ENCODE measurements at places on chromosomes 16 and 17.

DNA sequence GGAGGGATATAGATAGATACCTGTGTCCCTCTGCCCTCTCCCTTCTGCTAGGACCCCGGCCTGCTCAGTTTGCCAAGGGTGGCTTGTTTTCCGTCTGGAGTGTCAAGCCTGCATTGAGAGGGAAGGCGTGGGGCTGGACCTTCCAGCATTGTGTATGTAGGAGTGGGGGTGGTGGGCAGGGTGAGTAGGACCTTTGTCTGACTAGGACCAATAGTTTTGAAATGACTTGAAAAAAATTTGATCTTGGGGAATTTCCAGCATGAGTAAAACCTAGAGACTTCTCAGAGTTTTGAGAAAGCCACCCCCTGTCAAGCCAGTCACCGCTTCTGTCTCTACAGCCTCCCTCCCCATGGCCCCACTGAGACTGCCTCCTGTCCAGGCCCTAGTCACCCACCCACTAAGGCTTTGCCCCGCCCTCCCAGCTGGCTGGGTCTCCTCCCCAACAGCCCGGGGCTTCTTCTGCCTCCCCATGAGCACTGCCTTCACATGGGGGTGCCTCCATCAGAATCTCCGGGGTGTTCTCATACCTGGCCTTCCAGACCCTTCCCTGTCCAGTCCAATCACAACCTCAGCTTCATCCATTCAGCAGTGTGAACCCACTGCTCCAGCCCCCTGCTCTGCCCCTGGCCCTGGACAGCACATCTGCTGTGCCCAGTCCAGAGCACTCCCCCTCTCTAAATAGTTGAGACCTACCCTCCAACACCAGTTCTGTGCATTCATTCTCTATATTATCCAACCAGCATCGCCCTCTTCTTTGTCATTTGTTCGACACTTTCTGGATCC is 207.0 kb downstream of the MSI2 start:
- no peak for DNase-seq

- no peak for DNase-seq
These were observed 5.1 kb downstream of the INPP5K start for GRCh38 chr17:1511290-1511689.

DNA sequence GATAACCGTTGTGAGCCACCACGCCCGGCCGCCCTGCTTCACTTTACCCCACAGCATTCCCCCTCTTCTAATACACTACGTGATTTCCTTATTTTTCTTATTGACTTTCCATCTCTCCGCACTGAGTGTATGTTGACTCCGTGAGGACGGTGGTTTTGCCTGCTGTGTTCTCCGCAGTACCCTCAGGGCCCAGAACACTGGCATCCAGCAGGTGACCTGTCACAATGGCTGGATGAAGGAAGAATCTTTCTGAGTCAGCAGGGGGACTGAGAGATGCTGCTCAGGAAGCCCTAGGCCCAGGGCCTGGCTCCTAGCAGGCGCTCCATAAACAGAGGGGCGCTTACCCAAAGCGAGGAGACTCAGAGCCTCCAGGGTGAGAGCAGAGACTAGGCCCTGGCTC is 79.5 kb downstream of the RTN4RL1 start:
- no peak for DNase-seq

- DNase-seq = no peak
These were observed 168.5 kb upstream of the RPH3AL start for GRCh38 chr17:521183-521525.

DNA sequence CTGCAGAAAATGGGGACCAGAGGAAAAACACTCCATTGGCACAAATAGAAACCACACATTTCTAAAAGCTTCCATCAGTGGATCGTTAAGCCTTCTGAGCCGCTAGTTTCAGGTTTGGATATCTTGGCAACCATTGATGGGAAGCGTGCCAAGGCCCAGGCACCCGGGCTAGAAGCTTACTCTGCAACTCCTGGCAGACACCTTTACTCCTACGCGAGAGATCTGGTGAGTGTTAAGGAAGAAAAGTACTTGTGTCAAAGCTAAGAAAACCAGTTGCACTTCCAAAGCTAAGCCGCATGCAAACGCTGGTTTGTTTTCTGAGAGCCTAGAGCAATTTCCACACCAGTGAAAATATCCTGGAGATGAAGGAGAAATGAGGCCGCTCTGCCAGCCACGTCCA is 472.4 kb downstream of the PMP22 start:
- peak; percentile 64 for DNase-seq

DNA sequence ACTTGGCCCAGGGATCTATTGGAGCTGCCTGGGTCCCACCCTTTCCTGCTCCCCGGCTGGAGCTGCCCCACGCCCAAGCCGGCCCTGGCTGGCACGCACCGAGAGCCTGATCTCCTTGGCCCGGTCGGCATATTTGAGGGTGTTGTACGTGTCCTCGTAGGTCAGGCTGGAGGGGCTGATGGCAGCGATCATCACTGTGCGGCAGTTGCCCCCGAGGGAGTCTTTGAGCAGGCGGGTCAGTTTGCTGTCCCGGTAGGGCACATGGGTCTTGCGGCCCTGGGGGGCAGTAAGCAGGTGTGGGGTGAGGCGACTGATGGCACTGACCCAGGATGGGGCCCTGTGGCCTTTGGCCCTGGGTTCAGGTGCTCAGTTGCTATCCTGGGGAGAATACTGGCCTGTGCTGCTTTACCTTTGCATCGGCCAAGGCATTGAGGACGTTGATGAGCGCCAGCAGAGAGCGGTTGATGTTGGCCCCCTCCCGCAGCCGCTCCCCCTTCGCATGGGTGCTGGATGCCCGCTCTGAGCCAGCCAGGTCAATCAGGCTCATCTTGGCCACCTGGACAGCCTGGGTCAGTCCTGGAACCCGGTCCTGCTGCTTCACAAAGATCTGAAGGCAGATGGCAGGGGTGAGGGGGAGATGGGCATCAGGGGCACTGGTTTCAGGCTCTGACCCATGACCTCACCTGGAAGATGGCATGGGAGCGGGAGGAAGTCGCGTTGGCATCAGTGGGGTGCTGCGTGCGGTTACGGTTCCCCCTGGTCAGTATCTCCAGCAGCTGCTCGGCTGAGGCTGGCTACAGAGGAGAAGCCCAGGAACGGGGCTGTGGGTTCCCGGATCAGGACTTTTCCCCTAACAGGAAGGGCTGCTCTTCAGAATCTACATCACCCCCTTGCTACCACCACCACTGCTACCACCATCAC is 13.5 kb downstream of the KIF18B start:
- no peak for DNase-seq

GRCh38 chr16:2881783-2882649 is 999 bp upstream of the FLYWCH2 start:
- DNase-seq = no peak

DNA sequence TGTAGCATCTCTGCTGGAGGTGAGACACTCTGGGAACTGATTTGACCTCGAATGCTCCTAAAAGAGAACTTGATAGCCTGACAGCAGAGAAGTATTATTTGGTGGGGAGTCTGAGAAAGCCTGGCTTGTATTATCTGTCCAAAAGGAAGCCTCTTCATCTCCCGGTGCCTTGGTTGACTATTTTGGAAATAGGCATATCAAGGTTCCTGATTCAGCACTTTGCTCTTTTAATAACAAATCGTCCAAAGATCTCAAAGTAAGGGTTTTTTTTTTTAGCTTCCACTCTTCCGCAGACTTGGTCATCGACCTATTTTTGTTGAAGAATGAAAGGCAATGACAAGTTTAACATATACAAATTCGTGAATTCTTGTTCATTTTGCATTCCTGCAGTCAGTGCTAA is 14.8 kb downstream of the TMEM186 start:
- DNase-seq = no peak

DNA sequence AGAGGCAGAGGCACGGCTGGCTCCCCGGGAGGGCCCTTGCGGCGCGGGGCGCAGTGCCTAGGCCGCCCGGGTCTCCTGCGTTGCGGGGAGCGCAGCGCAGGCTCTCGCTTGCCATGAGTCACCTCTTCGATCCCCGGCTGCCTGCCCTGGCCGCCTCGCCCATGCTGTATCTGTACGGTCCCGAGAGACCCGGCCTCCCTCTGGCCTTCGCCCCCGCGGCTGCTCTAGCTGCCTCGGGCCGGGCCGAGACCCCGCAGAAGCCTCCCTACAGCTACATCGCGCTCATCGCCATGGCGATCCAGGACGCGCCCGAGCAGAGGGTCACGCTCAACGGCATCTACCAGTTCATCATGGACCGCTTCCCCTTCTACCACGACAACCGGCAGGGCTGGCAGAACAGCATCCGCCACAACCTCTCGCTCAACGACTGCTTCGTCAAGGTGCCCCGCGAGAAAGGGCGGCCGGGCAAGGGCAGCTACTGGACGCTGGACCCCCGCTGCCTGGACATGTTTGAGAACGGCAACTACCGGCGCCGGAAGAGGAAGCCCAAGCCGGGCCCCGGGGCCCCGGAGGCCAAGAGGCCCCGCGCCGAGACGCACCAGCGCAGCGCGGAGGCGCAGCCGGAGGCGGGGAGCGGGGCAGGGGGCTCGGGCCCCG is 390 bp downstream of the FOXL1 start:
- DNase-seq = no peak

DNA sequence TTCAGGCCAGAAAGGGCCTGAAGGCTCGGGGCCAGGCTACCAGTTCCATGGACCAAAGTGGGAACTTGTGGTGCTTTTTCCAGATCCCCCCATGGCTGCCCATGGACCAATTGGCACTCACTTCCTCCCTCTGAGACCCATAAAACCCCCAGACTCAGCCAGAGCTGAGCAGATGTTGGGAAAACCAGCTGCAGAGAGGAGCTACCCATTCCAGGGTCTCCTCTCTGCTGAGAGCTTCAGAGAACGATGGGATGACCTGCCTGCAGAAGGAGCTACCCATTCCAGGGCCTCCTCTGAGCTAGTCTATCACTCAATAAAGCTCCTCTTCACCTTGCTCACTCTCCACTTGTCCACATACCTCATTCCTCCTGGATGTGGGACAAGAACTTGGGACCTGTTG is 52.2 kb upstream of the MED9 start:
- no peak for DNase-seq

GRCh38 chr16:23039118-23039517 is 110.1 kb downstream of the USP31 start:
- no peak for DNase-seq

DNA sequence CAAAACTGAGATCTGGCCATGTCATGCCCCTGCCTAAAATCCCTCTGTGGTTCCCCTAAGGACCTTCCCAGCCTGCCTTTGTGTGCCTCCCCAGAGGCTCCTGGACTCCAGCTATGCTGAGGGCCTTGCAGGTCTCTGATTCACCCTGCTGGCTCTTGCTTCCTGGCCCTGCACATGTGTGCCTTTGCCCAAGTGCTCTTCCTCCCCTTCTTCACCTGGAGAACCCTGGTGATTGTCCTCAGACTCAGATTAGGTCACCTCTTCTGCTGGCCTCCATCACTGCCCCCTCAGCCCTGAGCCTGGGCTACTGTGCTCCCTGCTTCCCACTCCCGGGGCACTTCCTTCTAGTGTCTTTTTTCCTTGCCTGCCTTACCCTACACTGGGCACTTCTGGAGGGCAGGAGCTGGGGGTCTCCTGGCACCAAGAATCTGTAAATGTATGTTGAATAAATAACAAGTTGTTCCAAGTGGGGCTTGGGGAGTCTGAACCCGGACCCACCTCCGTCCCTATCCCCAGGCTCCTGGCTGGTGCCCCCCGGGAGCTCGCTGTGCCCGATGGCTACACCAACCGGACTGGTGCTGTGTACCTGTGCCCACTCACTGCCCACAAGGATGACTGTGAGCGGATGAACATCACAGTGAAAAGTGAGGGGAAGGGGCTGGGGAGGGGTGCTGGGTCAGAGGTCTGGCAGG is 7.8 kb downstream of the ITGA3 start:
- DNase-seq = no peak

DNA sequence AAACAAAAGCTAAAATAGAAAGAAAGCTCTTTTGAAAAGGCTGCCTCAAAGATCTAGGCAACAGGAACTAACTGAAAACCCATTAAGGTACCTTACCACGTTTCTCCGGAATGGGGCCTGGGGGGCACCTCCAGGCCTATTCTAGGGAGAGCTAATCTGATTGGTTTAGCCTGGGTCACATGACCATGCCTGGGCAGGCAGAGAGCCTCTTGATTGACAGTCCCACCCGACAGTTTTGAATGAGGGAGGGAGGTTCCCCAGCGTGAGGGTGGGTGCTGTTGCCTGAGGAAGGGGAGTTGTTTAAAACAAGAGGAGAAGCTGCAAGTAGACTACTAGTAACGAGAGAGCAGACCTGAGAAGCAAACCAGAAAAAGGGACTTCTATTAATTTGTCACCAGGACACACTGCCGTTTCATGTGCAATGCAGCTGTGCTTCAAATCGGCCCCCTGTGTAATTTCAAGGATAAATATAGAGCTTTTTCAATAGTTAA is 143.4 kb upstream of the HS3ST2 start:
- DNase-seq = no peak

- DNase-seq = no peak
These were observed 27.3 kb downstream of the LASP1 start for GRCh38 chr17:38897176-38897575.

- no peak for DNase-seq
These were observed 169.1 kb downstream of the XYLT1 start for GRCh38 chr16:17301593-17302135.

- no peak for DNase-seq
These were observed 629 bp downstream of the GEMIN4 start for GRCh38 chr17:751269-752001.

GRCh38 chr17:48961516-48962233 is 6.7 kb downstream of the GIP start:
- DNase-seq = no peak

Measured in epithelial cell of prostate (primary cell).